ENCODE measurements at places on chromosomes 5 and 9.

GRCh38 chr9:126986506-126986951 lies 71.9 kb downstream of the RALGPS1 start:
- DNase-seq: no peak

GRCh38 chr5:59506285-59506877 lies 387.1 kb downstream of the PDE4D start:
- DNase-seq: no peak

GRCh38 chr9:4297786-4298254 lies 2.0 kb downstream of the GLIS3 start:
- peak; percentile 84 for DNase-seq

DNA sequence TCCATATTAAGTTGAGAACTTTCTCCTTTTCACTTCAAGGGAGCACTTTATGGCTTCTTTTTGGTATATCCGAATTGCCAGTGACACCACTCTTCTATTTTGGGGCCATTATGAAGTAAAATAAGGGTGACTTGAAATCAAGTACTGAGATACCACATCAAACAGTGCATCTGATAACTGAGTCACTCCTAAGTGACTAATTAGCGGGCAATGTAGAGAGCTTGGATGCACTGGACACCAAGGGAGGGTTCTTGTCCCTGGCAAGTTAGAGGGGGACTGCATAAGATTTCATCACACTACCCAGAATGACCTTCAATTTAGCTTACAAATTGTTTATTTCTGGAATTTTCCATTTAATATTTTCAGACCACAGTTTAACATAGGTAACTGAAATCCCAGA lies 813.9 kb upstream of the CDH10 start:
- no peak for DNase-seq

GRCh38 chr9:95874989-95875304 lies 544 bp upstream of the ERCC6L2 start:
- peak; percentile 65 for DNase-seq

- no peak for DNase-seq
Measured at GRCh38 chr9:14945351-14945750, 35.1 kb upstream of the FREM1 start.

- no peak for DNase-seq
Measured at GRCh38 chr5:127518319-127518621, 830 bp downstream of the PRRC1 start.

DNA sequence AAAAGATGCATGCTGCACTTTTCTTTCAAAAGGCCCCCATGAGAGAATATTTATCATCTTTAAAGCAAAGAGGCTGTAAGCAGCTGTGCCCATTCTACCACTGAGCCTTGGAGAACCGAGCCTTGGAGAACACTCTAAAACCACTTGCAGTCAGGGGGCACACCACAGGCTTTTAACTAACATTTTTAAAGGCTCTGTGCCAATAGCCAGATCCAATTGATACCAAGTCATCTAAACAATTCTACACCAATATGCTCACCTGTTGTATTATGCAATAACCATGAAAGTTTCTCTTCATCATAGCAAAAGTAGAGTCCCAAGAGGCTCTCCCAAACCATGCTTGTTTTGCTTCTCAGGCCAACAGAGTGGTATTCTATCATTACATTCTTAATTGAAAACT lies 1090.5 kb upstream of the SEMA6A start:
- DNase-seq: no peak

- no peak for DNase-seq
Measured at GRCh38 chr5:137016783-137017324, 482.3 kb downstream of the SPOCK1 start.

GRCh38 chr9:114501796-114502682 lies 3.2 kb downstream of the WHRN start:
- DNase-seq: no peak

DNA sequence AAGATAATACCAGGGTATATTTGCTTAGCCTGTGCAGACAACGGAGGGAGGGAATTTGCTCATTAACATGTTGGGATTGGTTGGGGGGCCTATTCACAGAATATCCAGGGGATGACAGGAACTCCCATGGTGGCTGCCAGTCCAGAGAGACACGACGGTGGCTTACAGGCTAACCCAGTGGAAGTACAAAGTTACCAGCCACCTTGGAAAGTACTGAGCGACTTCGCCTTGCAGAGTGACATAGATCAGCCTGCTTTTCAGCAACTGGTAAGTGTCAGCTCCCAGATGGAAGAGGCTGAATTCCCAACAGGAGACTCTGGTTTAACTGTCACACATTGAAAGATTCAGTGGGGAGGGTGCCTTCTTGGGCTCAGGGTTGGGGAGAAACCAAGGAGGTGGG lies 7.9 kb downstream of the ISL1 start:
- no peak for DNase-seq

- DNase-seq: no peak
Measured at GRCh38 chr5:88826646-88827585, 56.1 kb downstream of the MEF2C start.

DNA sequence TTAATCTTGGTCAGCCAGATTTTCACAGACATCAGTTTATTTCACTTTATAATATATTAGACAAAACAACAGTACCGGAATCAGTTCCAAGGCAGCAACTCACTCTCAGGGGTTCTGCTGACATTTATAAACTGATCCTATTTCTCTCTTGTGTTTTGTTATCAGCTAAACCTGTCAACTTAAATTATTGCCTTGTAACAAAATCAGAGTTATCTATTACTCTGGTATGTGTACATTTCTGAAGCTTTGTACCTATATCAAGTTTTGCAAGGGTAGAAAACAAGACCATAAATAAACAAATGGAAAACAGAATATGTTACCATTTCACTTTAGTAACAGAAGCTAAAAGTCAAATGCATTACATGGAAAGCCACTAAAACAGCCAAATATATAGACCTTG lies 122.1 kb downstream of the SIL1 start:
- no peak for DNase-seq

- no peak for DNase-seq
Measured at GRCh38 chr5:98308960-98309359, 464.5 kb upstream of the RGMB start.

- peak; percentile 72 for DNase-seq
Measured at GRCh38 chr5:169914766-169915165, 65.5 kb downstream of the INSYN2B start.

DNA sequence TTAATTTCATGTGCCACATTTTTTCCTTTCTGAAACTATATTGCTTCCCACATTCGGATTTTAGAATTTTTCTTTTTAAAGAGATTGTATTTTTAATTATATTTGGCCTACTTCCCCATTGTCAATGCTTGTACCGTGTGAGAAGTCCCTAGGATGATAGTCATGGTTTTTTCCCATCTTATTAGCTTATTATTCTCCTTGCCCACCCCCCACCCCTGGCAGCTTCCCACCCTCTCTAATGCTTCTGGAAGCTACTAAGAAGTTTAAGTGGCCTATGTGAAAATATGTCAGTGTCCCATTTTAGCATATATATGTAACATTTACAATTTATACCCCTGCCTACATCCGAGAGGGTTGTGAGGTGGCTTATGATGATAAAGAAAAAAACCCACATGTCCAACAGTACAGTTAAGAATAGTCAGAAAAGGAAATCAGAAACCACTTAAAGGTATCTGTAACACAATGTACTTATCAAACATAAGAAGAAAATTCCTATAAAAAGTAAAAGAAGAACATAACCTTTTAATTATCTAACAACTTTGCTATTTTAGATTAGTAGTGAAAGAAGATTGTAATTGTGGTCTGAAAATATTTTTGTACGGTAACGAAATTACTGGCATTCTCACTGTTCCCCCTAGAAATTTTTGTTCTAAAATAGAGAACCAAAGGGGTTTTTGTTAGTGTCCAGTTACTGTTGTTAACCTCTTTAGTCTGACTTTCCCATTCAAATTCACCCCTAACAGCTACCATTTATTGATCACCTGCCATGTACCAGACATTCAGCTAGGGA lies 62.1 kb downstream of the SLC44A1 start:
- DNase-seq: no peak

DNA sequence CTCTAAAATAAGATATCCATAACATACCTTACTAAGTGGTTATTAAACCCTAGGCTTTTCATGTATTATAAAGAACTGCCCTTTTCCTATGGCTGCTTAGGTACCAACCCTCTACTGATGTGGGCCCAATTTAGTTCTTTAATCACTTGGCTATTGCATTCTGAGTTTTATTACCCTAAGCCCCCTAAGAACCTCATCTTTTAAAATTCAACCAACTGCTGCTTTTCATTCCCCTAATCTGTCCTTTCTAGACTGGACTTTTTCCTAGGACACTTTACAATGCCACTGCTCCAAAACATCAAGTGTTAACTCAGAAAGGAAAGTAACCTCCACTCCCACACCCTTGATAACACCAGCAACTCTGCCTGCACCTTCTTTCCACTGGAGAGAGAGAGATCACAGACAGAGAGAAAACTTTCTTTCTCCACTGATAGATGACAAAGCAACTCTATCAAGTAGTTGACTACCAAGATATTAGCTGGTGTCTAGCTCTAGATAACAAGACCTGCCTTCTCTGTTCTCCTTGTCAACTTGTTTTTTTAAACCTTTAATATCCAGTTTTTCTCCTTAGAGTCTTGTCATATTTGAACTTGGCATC lies 27.3 kb downstream of the ELL2 start:
- DNase-seq: no peak

DNA sequence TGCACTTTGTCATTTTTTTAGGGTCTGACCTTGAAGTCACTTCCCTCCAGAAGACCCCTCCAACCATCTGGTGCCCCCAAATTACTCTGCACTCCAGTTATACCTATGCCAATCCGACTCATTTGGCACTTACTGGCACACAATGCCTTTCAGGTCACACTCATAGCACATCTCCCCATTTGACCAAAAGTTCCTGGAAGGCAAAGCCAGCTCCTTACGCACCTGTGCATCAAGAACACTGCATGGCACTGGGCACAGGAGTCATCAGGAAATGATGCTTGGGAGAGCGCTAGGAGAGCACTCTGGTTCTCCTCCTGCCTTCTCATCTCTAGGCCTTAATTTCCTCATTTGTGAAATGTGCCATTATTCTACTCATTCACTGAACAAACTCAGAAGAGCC lies 2.9 kb downstream of the TNIP1 start:
- no peak for DNase-seq

- no peak for DNase-seq
Measured at GRCh38 chr9:121601194-121601593, 50.2 kb upstream of the DAB2IP start.

- no peak for DNase-seq
Measured at GRCh38 chr9:114026335-114026734, 51.8 kb downstream of the AMBP start.

DNA sequence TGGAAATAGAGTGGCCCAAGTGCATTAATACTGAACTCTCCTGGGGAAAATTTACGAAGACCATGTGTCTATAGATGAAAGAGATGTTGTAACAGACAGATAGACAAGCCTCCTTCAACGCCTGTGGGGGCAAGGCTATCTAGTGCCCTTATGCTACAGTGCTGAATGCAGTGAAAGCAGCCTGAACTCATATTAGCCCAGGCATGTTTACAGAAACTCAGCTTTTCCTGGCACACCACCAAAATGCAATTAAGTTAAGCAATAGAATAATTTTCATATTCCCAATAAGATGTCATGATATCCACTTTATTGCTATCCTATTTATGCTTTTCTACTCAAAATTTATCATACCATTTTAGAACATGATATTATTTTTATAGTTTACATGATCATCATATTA lies 277.0 kb downstream of the DIRAS2 start:
- no peak for DNase-seq

GRCh38 chr5:43008363-43009153 lies 31.6 kb downstream of the ANXA2R start:
- DNase-seq: peak; percentile 42

DNA sequence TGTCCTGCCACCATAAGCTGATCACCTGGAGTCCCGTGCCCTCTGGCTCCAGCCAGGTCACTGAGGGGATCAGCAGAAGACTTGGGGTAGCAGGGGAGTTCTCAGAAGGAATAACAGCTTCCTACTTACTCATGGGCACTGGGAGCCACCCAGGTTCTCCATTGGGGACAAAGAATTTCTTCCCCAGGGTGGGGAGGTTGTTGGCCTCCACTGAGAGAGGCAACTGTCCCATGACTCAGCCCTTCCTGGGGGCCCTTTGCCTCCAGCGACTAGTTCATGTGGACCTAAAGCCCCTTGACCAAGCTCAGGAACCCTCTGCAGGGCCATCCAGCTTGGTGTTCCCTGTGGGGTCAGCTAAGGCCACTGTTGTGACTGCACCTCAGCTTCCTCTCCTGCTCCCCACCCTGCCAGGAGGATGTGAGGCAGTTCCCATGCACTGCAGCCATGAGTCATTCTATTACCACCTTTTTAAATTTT lies 175.0 kb downstream of the AUH start:
- no peak for DNase-seq

GRCh38 chr5:178426326-178427130 lies 163.7 kb downstream of the COL23A1 start:
- no peak for DNase-seq

GRCh38 chr9:68819065-68819464 lies 114.0 kb downstream of the PIP5K1B start:
- DNase-seq: no peak

DNA sequence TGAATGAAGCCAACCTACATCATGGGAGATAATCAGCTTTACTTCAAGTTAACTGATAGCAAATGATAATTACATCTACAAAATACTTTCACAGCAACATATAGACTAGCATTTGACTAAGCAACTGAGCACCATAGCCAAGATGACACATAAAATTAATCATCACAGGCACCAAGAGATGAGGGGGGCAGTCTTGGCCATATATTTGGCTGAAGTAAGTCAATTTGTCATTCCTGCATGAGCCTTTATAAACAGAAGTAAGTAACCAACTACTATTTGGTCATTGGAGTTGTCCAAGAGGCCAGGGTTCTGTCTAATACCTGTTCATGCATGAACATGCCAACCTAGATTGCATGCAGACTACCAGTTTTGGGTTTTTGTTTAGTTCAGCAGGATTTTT lies 53.6 kb downstream of the PDCD1LG2 start:
- DNase-seq: no peak
